ENCODE measurements at places on chromosomes 13 and 19. TPM values are rescaled to one million over a fixed set of nuclear protein-coding genes. Genes with fewer than 3 reads are reported as not detected.

AP1M1 gene
- 24.5 TPM for total RNA-seq

MKNK2 gene
- total RNA-seq: 42.2 TPM

NLRP7 gene
- not detected for total RNA-seq

MCF2L gene
- total RNA-seq: 23.9 TPM

HIPK4 gene
- 0.10 TPM for total RNA-seq

PSG11 gene
- total RNA-seq: 0.10 TPM

FFAR2 gene
- 0.99 TPM for total RNA-seq

FGF22 gene
- total RNA-seq: 1.4 TPM

MRPS12 gene
- 14.5 TPM for total RNA-seq

ZNF799 gene
- total RNA-seq: 6.6 TPM

ZNF576 gene
- 4.6 TPM for total RNA-seq

SULT2A1 gene
- not detected for total RNA-seq

C1QTNF9 gene
- total RNA-seq: 2.1 TPM

PGLYRP1 gene
- total RNA-seq: 5.3 TPM

KLK14 gene
- 9.5 TPM for total RNA-seq

PRR36 gene
- 0.10 TPM for total RNA-seq

WDR88 gene
- total RNA-seq: 0.10 TPM

RGS9BP gene
- total RNA-seq: 0.89 TPM

F7 gene
- total RNA-seq: 2.2 TPM

TGFBR3L gene
- 0.59 TPM for total RNA-seq

KPNA3 gene
- total RNA-seq: 28.3 TPM

ZNF729 gene
- total RNA-seq: 0.10 TPM

GAS6 gene
- 47.1 TPM for total RNA-seq

OSCAR gene
- total RNA-seq: 1.4 TPM

CDX2 gene
- not detected for total RNA-seq

IL11 gene
- 0.30 TPM for total RNA-seq

NKPD1 gene
- 4.2 TPM for total RNA-seq

HPN gene
- 0.69 TPM for total RNA-seq

NCAN gene
- 0.49 TPM for total RNA-seq

PPM1N gene
- 1.7 TPM for total RNA-seq

CACNG8 gene
- total RNA-seq: under 0.01 TPM

LGALS4 gene
- 1.3 TPM for total RNA-seq

PLIN5 gene
- 7.5 TPM for total RNA-seq

CYP4F2 gene
- 0.89 TPM for total RNA-seq

CCDC169 gene
- total RNA-seq: 1.6 TPM

CEACAM20 gene
- not detected for total RNA-seq

CALR3 gene
- total RNA-seq: not detected

ZNF835 gene
- total RNA-seq: 1.8 TPM

ABHD17A gene
- 28.3 TPM for total RNA-seq

MISP gene
- total RNA-seq: 1.2 TPM

TPGS1 gene
- total RNA-seq: 10.6 TPM

SLC6A16 gene
- total RNA-seq: 0.20 TPM

TMEM238 gene
- 0.30 TPM for total RNA-seq

PDX1 gene
- 0.10 TPM for total RNA-seq

SOX1 gene
- total RNA-seq: not detected

PTPRH gene
- total RNA-seq: 0.39 TPM

LILRB2 gene
- 1.5 TPM for total RNA-seq
